Epithelial cell of proximal tubule (primary cell): ENCODE measurements at places on chromosomes 2 and 18.

DNA sequence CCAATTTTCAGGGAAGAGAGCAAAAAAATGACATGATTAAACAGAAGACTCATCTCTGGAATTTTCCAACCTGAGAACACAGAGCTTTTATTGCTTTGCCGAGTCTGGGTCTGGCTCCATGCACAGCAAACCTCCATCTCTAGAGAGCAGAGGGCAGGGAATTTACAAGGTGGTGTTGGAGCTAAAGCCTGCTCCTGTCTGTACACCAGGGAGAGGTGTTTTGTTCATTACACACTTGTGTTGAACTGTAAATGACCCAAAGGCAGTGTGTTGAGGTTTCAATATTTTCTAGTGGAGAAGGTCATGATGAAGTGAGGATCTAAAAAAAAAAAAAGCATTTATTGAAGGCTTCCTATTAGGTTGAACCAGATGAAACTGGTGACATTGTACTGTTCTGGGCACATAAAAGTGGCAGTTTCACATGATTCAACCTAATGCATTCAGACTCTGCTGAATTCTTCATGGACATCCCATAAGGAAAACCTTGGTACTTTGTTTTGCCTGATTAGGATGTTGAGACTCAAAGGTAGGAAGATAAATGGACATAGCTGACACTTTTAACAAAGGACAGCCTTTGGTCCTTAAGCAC lies 238.3 kb downstream of the CLIP4 start:
- no peak for DNase-seq

GRCh38 chr18:78228974-78229373 lies 750.6 kb upstream of the SALL3 start:
- DNase-seq, result no peak

GRCh38 chr2:71048096-71048495 lies 20.4 kb upstream of the NAGK start:
- DNase-seq, result no peak

DNA sequence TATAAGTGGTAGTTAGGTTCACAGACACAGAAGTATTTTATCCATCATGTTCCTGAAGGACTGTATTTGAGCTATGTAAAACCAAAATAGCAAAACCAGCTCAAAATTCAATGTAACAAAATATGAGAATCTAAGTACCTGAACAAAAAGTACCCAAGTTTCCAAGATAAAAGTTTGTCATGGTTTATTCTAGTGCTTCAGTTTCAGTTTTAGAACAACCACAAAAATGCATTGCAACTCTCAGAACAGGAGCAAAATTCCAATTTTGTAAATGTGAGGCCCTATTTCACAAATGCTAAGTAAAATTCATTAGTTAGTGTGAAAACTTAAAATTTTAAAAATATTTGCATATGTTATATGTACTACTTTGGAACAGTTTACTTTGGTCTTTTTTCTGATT lies 5.0 kb upstream of the ALPK2 start:
- DNase-seq, result no peak

DNA sequence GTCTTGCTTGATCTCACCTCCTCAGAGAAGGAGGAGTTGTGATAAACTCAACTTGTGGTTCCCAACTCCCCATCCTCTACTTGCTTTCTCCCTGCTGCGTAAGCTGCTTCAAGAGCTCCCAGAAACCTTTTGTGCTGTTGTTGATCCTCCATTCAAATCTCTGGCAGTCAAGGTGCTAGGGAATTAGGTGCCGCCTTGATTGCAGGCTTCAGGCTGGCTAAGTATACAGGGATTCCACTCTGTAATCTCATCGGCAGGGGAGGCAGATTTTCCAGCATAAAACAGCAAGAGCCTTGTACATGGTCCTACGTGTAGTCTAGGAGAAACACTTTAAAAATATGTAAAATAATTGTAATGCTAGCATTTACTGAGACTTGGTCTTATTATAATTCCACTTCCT lies 116.2 kb upstream of the DDX18 start:
- DNase-seq, result no peak

GRCh38 chr2:53315149-53315548 lies 452.5 kb upstream of the CHAC2 start:
- no peak for DNase-seq

DNA sequence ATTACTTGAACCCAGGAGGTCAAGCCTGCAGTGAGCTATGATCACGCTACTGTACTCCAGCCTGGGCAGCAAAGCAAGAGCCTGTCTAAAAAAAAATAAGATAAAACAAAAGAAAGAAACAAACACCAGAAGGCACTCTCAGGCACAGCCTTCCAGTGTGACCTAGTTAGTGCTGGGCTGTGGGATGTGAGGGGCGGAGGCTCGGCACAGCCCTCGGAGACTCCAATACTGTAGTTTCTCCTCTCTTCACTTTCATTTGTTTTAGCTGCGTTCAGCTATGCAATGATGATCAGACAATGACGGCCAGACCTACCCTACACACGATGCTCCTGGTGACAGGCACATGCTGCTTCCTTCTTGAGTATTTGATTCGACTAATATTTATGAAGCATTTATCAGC lies 127.7 kb downstream of the SOCS6 start:
- DNase-seq, result no peak

GRCh38 chr2:145404690-145405089 lies 884.8 kb upstream of the ZEB2 start:
- DNase-seq, result no peak

DNA sequence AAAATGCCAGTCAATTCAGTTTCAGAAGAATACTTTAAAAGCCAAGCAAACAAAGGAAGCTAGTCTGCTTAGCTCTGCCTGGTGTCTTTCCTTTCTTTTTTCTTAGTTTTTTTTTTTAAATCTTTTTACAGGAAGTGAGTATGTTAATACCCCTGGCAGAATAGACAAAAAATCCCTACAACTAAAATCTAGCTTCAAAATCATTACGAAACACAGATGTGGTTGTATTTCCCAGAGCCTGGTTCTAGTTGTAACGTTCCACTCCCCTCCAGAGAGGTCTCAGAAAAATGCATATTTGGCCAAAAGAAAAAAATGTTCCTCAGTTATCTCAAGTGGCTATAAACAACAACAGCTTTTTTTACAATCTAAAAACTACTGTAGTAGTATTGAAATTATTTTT lies 202.1 kb upstream of the RND3 start:
- DNase-seq, result no peak

GRCh38 chr2:3102922-3103569 lies 274.6 kb downstream of the EIPR1 start:
- DNase-seq, result no peak

- no peak for DNase-seq
These were observed 135.7 kb downstream of the EVA1A start for GRCh38 chr2:75424936-75425619.

- no peak for DNase-seq
These were observed 160.4 kb upstream of the PID1 start for GRCh38 chr2:229431327-229431954.

DNA sequence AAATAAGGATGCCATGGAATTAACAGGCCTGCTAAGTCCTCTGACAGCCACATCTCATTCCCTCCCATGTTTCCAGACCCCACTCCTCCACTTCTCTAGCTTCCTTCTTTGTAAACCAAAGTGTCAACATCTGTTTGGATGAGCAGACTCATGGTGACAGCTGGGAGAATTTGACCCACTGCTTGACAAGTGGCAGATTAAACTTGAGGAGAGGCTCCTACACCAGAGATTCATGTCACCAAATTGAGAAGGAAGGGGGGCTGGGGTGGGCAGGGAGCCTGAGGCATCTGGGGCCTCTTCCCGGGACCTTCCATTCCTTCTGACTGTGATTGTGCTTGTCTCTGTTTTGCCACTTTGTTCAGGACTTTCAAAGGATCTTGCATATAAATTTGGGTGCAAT lies 41.0 kb upstream of the IGFBP5 start:
- DNase-seq, result no peak

- no peak for DNase-seq
These were observed 465.0 kb upstream of the CWC22 start for GRCh38 chr2:180472133-180472532.

DNA sequence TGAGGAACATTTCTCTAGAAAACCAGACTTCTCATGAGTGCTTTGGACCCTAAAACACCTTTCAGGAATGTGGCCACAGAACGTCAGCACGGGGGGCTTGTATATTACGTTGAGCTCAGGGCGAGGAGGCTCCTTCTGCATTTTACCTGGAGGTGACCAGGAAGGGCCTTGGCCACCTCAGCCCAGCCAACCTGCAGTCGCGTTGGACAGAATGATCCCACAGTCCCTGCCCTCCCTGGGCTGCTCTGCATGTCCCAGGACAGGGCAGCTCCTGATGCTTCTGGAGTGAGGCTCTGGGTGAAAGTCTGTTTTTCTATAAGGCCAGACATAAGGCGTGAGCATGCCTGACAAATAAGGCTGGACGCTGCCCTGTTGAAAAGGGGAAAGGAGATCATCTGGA lies 121.9 kb downstream of the NDUFA10 start:
- no peak for DNase-seq
